ENCODE measurements at places on chromosomes 7 and 10.

GRCh38 chr10:110069502-110069982 lies 61.8 kb downstream of the ADD3 start:
- peak; percentile 31 for DNase-seq

- no peak for DNase-seq
Observed at GRCh38 chr7:140230516-140230860, 53.7 kb upstream of the KDM7A start.

DNA sequence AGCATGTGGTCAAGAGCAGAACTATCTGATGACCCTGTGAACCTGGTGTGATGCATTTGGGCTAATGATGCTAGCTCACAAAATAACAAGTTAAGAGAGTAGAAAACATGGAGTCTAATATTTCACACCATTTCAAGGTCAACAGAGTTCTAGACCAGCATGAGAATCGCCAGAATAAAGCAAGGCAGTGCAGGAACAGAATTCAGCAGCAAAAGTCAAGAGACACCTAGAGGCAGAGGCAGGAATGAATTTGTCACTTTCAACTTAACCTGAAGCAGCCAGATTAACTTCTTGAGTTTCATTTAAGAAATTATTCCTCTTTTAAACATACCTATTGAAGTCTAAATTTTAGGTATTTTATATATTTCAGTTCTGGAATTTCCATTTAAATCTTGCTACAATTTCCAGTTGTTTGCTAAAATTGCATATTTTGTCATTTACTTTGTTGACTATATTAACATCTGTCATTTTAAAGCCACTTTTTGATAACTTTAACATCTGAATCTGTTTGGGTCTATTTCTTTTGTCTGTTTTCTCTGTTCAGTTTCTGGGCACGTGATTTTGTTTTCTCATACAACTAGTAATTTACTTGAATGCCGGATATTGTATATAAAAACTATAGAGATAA lies 44.2 kb upstream of the PRSS58 start:
- peak; percentile 89 for DNase-seq

DNA sequence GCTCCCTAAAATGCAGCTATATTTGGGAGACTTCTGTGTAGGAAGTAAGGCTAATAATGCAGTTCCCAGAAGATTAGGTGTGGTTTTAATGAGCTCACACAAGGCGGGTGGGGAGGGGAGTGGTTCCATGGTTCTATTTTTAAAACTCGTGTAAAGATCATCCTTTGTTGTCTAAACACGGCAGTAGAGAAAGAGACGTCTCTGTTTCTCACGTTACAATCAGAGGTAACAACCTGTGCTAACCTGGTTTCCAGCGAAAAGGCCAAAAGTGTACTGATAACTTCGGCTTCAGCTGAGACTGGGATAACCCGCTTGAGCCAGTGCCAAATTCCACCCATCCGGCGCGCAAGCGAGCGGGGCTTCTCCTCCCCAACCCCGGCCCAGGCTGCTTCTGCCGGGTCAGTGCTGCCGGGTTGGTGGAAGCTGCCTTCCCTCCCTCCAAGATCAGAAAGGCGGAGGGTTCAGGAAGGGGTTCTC lies 2.5 kb upstream of the MAP3K8 start:
- DNase-seq, result no peak

DNA sequence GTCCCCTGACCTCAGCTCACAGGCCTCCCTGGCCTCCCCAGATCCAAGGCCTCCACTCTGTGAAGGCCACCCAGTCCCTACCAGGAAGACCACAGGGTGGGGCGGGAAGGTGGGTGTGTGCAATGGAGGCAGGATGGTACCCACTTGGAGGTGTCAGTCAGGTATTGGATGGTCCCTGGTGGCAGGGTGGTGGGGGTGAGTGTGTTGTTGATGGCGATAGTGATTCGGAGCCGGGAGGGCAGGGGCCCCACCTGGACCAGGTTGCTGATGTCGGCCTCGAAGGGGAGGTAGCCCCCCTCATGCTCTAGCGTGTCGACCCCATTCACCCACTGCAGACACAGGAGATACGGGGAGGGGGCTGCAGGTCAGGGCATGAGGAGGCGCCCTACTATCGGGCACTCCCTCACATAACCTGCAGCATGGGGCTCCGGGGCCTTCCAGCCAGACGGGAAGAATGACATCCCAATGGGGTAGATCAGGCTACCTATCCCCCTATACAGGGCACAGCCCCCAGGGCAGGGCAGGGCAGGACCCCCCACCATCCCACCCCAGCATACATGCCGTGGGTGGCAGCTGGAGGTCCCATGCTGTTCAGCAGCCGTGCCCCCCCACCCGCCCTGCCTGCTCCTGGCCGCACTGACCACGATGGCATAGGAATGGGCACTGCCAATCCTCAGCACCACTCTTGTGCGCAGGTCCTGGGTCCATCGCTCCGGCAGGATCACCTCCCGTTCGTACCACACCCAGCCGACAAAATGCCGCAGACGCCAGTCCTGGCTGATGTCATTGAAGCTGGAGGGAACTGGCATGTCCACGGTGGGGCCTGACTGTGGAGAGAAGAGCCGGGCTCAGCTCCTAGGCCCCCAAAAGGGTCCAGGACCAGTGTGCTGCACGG lies 2.2 kb downstream of the GUSB start:
- DNase-seq, result no peak

DNA sequence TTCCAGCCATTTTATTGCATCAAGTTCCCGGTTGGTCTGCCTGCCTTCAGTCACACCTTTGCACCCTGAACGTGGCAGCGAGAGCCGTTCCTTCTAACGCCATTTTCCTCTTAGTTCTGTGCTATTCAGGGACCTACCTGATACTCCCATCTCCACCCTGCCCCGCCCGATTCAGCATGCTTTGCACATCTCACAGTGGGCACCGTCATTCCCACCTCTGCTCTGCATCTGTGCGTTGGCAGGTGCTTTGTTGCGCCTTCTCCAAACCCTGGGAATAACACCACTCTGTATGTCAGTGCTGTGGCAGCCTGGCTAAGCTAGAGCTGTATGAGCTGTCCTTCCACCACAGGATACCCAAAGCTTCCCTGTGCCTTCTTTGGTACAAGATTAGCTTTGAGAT lies 96.8 kb downstream of the ACTR3B start:
- no peak for DNase-seq

- DNase-seq, result no peak
Observed at GRCh38 chr10:121988361-121989324, at the start of gene TACC2. Gene TACC2 (plus strand): TSS chr10:121989163. CDS start chr10:122021982, 32,819 bp downstream.

DNA sequence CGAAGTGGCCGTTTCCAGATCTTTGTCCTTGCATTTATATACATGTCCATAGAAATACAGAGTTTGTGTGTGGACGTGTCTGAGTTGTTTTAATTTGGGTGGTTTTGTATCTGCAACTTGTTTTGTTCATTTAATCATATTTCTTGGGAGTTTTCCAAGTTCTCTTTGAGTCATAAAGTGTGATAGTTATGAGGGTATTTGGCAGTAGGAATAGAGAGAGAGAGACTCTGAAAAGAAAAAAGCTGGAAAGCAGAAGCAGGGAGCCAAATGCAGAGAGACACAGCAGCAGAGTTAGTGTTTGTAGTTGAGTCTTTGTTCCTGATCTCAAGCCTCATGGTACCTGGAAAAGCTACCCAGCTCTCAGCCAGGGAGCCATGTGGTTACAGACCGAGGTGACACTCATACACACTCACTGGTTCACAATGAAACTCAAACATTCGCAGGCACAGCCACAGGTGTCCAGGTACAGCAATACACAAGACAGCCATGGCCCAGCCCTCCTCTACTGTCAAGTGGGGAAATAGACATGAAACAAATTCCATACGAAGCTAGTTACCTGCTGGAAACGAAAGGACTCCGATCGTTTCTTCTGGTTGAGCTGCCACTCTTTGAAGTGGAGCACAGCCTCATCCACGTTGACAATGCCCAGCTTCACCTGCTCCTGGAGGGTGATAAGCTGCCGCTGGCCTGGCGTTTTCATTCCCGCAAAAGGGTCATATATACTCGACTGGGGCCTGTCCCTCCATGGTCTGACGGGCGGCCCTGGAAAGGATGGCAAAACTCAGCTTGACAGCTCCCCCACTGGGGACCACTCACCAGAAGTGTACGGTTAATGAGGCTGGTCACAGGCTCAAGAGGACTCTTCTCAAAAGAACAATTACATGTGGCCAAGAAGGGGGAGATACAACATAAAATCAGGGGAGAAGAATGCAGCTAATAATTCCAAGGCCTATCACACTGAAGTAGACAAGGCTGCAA lies 33.3 kb upstream of the TM9SF3 start:
- no peak for DNase-seq

DNA sequence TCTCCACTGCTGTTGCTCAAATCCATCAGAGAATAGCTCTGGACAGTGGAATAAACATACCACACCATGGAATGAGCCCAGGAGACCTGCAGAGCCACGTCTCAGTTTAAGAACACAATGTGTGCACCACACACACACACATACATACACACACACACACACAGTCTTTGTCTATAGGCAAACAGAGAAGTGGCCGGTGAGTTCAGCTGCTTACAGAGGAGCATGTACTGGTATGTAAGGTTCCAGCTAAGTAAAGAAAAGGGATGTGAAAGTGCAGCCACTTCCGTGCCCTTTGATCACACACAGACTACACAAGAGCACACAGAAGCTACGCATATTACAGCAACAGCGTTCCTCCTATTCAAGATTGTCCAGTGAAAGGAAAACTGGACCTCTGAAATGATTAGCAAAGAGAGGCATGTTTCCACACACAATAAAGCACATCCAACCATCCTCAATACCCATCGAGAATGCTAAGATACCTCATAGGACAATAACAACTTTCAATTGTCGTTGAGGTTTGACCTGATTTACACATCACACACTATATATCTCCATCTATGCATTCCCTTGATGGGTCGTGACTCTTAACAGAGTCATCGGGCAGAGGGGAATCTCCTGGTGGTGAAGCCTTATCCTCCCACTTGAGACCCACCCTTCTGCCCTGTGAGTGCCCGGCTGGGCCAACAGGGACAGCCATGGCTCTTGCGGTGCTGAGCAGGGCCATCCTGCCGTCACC lies 23.6 kb downstream of the SLC35B4 start:
- no peak for DNase-seq

- no peak for DNase-seq
Observed at GRCh38 chr10:10313149-10313835, 704.4 kb upstream of the CELF2 start.

DNA sequence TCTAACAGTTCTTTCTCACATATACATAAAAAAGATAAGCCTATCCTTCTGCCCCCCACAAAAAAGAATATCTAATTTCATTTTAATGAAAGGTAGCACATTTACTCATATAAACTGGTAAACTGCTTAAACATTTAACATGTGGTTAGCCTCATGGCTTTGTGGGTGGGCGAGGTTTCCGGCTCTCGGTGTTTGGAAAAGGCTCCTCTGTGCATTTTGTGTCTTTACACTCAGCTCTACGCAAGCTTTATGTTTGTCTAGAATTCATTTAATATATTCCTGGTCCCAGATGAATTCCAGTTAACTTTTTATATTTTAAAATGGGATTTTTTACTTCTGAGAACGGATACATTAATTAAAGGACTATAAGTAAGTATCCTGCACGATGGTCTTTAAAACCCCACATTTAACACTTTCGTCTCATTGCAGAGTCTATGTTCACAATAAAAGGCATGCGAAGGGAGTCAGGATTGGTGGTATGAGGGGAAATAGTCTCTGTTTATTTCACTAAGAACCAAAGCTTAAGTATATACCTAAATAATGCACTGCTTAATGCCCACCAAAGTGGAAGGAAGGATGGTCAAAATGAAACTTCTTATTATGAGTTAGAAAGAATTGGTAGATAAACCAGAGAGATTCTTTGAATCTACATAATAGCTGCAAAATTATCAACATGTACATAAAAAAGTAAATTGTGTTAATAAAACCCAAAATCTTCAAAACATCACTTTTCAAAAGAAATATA lies 197.2 kb downstream of the CRPPA start:
- no peak for DNase-seq

- DNase-seq, result no peak
Observed at GRCh38 chr10:117477961-117478670, 64.4 kb upstream of the EMX2 start.

DNA sequence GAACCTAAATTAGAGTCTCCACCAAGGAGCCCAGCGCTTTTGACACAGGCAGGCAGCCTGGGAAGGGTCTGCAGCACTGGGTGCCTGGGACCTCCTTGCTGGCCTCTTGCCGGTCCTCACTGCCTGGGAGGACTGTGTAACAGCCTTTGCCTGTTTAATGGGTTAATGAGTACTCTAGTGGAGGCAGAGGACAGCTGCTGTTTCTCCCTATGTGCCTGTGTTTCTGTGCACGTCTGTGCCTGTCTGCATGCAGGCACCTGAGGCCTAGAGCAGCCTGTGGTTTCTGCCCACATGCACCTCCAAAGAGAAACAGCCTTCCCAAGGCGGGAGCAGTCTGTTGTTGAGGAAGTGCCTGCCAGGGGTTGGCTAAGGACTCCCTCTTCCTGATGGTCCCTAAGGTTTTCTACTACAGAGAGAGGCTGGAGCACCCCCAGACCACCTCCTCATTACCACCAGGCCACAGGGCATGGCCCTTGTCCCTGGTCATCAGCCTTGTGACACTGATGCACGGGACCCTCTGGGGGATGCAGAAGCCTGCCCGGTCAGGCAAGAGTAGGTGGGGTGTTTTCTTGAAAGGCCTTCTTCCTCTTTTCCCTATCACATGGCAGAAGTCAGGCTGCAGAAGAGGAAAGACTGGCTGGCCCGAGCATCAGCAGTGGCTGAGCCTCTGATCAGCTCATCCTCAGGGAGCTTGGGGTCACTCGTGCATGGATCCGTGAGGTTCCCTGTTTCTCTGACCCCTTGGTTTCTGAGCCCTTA lies 14.2 kb downstream of the SLC29A3 start:
- DNase-seq, result peak; percentile 80

- no peak for DNase-seq
Observed at GRCh38 chr7:150621376-150621775, 10.8 kb downstream of the GIMAP6 start.

GRCh38 chr7:83796760-83797159 lies 147.8 kb upstream of the SEMA3E start:
- no peak for DNase-seq

DNA sequence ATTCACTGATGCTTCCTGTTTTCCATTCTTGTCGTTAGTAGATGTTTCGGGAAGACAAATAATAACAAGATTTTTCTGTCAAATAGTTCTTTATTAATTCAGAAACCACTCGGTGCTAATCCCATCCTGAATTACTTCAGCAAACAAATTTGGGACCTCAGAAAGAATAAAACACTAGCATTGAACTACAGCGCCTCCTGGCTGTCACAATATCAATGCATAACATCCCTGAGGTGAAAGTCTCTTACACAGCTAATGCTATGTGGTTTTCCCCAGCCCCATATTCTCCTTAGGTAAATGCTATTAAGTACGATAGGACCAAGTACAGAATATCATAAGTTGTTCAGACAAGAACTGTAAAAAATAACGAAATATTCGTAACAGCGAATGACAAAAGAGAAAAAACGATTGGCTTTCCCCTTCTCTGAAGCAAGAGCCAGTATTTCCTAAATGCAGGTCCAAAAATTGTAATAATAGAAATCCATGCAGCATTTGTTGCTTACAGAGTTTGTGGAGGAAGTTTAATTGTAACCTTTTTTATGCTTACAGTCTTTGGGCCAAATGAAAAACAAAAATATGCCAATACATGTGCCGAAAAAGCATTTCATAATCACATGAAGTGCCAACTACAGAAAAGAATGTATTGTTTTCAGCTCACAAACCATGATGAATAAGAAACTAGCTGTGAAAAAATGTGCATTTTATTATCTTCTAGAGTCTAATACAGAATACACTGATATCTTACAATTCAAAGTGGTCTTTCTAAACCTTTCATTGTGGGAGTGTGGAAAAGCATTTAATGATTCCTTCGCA lies 47.3 kb downstream of the MYPN start:
- DNase-seq, result peak; percentile 91

All from Kasumi-1 (cell line).